Lung (tissue), 17 donors: ENCODE measurements at places on chromosomes 16 and 17.

- no peak for DNase-seq
Observed at GRCh38 chr17:80982426-80982974, 9.1 kb upstream of the CHMP6 start.

DNA sequence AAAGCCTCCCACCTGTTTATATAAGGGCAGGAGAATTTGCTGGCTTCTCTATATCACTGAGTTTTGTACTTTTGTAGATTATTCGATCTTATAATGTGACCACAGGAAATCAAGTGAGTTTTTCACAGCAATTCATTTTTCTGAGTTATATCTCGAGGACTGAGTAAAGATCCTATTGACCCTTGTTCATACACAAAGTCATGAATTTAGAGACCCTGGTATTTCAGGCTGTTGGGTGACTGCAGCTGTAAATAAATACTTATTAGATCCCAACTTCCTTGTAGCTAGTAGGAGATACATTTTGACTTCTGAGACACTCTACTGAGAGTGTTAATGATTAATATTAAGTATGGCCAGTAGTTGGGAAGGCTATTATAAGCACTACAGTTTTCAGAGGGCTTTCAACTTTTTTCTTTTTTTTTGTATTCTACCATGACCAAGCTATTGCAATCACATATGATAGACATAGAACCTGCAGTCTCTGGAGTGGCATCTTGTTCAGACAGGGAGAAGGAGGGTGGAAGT lies 3.2 kb upstream of the KRT20 start:
- no peak for DNase-seq

- DNase-seq: peak; percentile 8
Observed at GRCh38 chr17:77893144-77894044, 65.1 kb upstream of the TNRC6C start.

- no peak for DNase-seq
Observed at GRCh38 chr17:7191069-7191468, 11.9 kb upstream of the ASGR1 start.

GRCh38 chr17:52754838-52755237 lies 596.3 kb upstream of the CA10 start:
- no peak for DNase-seq

GRCh38 chr17:82304826-82305726 lies 12.3 kb downstream of the CD7 start:
- DNase-seq: no peak

DNA sequence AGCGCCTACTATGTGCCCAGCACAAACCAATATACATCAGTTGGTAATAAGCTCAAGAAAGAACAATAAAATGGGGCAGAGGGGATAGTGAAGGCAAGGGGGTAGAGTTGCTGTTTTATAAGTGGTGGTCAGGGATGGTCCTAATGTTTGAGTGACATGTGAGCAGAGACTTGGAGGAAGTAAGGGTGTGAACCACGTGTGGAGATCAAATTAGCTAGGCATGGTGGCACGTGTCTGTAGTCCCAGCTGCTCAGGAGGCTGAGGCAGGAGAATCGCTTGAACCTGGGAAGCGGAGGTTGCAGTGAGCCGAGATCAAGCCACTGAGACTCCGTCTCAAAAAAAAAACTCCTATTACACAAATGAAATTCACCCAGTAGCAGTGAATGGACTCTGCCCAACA lies 56.5 kb downstream of the IRX6 start:
- DNase-seq: no peak

GRCh38 chr16:84893849-84894599 lies 74.2 kb downstream of the CRISPLD2 start:
- no peak for DNase-seq

DNA sequence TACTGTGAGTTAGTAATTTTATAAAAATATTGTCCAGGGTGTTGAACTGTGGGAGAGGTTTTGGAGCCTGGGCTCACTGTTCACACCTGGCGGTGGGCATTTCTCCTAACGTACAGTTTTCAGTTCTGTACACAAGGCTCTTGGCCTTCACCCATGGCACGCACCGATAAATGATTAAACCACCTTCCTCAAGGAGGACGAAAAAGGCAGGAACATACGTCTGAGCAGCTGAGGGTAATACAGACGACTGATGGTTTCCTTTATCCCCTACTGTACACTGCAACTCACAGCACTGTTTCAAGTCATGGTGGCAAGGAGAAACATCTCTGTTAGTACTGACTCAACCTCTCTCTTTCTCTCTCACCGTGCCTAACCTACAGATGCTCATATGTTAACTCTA lies 1.4 kb upstream of the ST6GALNAC1 start:
- peak; percentile 51 for DNase-seq

GRCh38 chr17:54781389-54781788 lies 119.3 kb upstream of the TOM1L1 start:
- DNase-seq: no peak

DNA sequence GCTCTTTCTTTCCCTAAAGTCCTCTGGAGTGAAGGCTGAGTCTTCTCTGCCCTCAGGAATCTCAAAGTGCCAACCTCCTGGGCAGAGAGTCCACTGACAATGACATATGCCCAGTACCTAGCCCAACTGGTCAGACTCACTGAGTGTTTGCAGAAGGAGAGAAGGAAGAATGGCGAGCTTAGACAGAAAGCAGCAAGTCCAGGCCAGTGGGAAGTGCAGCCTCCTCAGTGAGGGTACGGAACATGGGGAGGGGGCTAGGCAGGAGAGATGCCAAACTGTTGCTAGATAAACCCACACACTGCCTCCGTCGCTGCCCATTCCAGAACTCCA lies 678 bp downstream of the EXOC7 start:
- DNase-seq: no peak

- peak; percentile 37 for DNase-seq
Observed at GRCh38 chr17:82767041-82767754, 15.3 kb downstream of the TBCD start.

- peak; percentile 88 for DNase-seq
Observed at GRCh38 chr16:78624366-78624765, 524.9 kb downstream of the WWOX start.

- DNase-seq: no peak
Observed at GRCh38 chr17:18117982-18118975, 9.7 kb downstream of the MYO15A start.
